Lung microvascular endothelial cell (primary cell): ENCODE measurements at places on chromosomes 5 and 9.

DNA sequence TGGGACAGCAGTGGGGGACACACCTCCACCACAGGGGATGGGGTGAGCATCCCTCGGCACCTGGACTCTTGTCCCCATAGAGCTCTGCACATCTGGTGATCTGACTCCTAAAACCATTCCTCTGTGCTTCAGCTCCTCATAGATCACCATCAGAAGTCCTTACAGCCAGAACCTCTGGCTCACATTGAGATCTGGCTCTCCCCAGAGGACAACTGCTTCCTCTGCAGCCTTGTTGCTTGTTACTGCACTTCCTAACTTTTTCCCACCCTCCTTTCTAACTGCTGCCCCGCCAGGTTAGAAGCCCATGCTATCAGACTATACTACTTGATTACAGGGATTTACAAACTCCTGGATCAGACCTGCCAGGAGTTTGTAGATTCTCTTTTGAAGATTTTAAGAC, 64.5 kb downstream of the ARSB start:
- peak; percentile 38 for DNase-seq

DNA sequence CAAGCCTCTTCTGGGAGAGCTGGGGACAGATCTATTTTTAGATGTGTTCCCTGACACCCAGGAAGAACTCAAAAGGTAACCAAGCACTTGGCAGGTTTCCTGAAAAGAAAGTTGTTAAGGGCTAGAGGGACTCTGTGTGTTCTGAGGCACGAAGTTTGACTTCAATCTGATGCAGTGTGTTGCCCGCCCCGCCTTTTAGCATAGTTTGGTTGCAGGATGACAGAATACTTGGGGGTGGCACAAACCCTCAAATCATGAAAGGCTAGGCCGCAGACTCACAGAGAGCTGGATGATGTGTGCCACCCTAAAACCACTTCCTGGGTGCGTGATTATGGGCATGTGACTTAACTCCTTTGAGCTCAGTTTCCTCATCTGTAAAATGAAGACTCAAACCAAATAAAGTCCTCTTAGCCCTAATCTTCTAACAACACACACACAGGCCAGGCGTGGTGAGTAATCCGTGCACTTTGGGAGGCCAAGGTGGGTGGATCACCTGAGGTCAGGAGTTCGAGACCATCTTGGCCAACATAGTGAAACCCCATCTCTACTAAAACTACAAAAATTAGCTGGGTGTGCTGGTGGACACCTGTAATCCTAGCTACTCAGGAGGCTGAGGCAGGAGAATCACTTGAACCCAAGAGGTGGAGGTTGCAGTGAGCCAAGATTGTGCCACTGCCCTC, 12.8 kb upstream of the NDFIP1 start:
- no peak for DNase-seq

DNA sequence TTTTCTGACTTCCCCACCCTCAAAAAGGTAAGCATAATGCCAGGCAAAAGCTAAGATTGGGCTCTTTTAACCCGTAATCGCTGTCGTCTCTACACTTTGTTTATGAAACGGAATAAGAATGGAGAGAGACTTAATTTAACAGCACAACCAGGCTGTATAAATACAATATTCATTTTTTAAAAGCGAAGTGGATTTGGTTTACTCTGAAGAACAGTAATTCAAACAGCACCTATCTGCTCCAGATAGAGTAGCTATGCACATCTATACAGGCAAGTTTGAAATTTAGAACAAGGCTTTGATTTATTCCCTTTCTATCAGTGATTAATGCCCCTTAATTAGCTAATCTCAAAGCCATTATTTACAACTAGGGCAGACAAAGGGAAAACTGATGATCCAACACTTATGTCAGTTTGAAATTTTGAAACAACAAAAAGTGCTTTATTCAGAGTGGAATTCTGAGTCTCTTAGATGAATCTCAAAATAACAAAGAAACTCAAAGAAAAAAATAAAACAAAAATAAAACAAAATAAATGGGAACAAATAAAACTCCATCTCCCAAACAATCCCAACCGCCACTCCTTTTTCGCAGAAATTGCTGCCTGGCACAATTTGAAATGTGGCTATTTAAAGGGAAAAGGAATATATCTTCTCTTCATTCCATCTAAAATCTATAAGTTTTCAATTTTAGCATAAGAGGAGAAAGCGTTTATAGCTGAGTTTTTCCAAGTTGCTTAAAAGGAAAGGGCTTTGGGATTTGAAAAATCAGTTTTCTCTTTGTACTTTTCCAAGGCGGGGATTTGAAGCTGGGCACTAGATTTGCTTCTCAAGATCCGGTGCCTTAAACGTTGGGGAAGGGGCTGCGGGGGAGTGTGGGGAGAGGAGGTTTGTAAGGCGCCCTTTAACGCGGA, 298.6 kb downstream of the PARP8 start:
- DNase-seq = no peak

DNA sequence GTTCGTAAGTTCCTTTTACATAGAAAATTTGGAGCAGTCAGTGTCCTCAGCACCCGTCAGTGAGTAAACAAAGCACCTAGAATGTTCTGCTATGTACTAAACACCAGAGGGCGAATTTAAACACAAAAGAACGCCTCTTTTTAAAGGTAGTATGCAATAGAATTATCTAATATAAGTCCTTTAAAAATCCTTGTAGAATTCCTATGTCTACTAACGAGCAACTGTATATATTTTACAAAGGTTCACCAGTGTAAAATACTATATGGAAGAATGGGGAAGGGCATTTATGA, 499 bp upstream of the TMEM232 start:
- DNase-seq = peak; percentile 31

- DNase-seq = no peak
Measured at GRCh38 chr5:149283626-149284480, 12.2 kb downstream of the AFAP1L1 start.

- DNase-seq = peak; percentile 92
Measured at GRCh38 chr5:95861221-95861863, 38.8 kb upstream of the GLRX start.
